Stimulated activated CD4-positive, alpha-beta T cell treated with anti-CD3 and anti-CD28 coated beads, Interleukin-12 subunit alpha, Interleukin-12 subunit beta, amount 100 ng/mL, for 24 hours (primary cell): ENCODE measurements at places on chromosomes 2 and 18.

DNA sequence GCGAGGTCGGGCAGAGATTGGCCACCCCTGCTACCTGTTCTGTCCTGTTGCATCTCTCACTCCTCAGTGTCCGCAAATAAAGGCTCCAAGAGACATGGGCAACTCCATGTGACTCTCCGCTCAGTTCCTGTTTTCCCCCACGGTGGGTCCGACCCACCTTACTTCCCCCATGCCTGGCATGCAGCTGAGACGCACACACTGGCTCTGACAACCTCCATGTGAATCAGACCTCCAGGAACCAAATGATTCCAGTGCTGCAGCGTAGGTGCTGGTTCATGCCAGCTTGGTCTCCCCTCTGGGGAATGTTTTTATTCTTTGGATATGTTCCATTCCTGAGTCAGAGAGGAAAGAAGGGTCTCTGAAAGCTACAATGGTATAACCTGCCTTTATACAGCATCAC lies 221.5 kb downstream of the SH3RF3 start:
- no peak for DNase-seq

GRCh38 chr2:169495310-169495928 lies 14.1 kb upstream of the KLHL41 start:
- no peak for DNase-seq

GRCh38 chr2:217666338-217666737 lies 336.5 kb downstream of the TNS1 start:
- DNase-seq, result no peak

GRCh38 chr2:29663268-29663667 lies 258.1 kb downstream of the ALK start:
- no peak for DNase-seq

- no peak for DNase-seq
Observed at GRCh38 chr18:3250237-3251107, 2.9 kb downstream of the MYL12A start.

GRCh38 chr2:172674034-172674967 lies 61.3 kb upstream of the RAPGEF4 start:
- DNase-seq, result peak; percentile 36

DNA sequence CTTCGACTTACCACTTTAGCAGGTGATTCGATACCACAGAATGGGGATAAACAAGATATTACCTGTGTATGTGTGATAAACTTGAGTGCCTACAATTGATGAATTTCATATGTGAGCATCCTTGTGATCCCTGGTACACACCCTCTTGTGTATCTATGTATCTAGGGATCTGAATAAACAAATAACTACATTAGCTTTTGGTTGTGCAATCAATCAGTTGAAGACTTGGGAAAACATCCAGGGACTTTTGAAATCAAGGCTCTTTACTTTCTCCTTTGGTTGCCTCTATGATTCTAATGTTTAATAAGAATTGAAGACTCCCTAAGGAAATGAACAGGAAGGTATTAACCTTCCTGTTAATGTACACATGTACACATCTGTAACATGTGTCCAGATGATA lies 97.3 kb upstream of the DCC start:
- no peak for DNase-seq

DNA sequence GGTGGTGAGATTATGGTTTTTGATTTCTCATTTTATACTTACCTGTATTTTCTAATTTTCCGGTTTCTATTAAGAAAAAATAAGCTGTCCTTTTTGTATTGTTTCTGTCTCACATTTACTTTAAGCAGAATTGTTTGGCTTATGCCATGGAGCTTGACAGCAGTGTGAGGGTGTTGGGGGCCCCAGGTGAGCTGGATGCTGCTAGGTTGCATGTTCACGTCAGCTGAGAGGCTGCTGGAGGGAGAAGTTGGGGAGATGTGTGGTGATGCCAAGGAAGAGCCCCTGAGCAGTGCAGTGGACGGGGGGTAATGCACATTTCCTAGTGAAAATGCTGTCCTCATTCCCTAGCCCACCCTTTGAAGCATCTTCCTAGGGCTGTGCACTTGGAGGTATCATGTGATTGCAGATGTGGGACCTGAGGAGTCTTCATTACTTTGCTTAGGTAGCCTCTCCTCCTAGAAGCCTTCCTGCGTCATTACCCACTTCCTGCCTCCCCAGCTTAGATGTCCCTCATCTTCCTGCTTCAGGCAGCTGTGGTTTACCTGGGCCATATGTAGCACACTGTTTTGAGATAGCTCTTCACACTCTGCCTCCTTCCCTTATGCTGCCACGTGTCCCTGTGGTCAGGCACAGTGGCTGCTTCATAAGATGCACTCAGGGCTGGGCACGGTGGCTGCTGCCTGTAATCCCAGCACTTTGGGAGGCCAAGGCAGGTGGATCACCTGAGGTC lies 16.2 kb downstream of the ATG16L1 start:
- DNase-seq, result peak; percentile 44

DNA sequence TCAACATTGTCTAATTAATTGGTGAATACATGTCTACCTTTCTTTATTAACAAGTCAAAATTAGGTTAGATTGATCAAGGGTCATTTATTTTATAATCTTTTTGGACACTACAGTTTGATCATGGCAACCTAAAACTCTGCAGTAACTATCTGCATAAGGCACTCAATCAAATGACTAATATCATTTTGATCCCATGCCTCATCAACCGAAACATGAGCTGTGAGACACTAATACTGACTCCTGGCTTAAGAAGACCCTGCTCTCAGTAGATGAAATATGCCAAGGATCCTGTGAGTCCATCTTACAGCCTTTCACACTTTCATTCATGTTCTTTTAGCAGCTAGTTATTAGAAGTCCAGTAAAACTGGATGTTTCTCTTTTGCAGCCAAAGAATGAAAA lies 169.4 kb upstream of the CAVIN2 start:
- DNase-seq, result no peak

GRCh38 chr2:50782543-50782942 lies 249.4 kb downstream of the NRXN1 start:
- no peak for DNase-seq

DNA sequence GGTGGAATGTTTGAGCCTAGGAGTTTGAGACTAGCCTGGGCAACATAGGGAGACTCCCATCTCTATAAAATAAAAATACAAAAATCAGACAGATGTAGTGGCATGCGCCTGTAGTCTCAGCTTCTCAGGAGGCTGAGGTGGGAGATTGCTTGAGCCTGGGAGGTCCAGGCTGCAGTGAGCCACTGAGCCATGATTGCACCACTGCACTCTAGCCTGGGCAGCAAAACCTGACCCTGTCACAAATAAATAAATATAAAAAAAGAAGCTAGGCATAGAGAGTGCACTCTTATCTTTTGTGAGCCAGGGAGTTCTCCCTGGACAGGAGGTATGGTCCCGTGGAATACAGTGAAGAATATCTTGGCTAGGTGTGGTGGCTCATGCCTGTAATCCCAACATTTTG lies 11.0 kb upstream of the KYNU start:
- DNase-seq, result no peak

GRCh38 chr2:140808820-140809219 lies 1322.0 kb downstream of the LRP1B start:
- DNase-seq, result no peak

GRCh38 chr18:48404716-48405507 lies 4.3 kb downstream of the ZBTB7C start:
- no peak for DNase-seq

- DNase-seq, result no peak
Observed at GRCh38 chr18:10329101-10329500, 125.3 kb upstream of the APCDD1 start.

DNA sequence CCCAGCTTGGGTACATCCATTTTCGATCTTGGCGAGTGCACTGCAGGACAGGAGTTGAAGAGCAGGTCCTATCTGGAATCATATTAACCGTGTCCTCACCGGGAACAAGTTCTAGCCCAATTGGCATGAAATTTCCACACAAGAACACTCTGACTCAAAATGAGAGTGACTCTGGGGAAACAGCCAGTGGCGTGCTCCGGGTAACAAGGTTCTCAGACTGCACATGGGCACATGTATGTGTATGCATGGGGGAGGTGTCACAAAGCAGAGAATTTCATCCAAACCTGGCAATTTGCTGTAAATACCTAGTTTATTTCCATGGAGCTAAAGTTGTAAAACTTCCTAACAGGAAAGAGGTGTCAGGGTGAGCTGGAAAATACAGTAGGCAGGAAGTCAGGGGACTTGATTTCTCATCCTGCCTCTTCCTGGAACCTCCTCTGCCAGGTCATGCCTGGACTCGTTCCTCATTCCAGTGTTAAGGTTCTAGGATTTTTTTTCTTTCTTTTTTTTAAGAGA lies 1.7 kb downstream of the TUBB6 start:
- DNase-seq, result no peak

GRCh38 chr18:6009756-6010155 lies 114.4 kb upstream of the TMEM200C start:
- DNase-seq, result no peak

DNA sequence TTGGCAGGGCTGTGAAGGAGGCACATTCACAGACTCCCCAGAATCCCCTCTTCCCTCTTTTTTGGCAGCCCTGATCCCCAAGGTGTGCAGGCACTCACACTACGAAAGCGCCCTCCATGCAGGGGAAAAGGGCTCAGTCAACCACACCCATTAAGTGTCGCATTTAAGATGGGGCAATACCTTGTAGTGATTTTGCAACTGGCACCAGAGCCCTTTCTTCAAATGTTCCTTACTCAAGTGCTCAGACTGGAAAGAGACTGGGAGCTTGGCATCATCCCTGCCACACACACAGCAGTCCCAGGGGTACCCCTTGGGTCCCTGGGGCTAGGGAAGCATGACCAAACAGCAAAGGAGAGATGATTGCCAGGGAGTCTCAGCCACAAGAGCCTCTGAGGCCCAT lies 190.1 kb downstream of the HAUS1 start:
- no peak for DNase-seq

DNA sequence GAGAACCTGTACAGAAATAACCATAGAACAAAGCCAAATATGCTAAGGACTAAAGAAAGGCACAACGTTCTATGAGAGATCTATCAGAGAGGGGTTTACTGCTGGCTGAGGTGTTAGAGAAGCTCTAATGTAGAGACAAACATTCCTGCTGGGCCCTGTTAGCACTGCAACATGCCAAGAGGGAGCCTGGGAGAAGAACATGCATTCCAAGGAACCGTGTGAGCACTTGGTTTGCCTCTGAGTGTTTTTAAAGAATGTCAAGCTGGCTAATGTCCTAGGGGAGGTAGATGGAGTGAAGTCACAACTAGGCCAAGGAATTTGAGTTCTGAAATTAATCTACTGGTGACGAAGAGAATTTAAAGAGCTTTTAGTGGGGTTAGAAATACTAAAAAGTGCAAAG lies 384.3 kb upstream of the LYPD1 start:
- DNase-seq, result no peak

DNA sequence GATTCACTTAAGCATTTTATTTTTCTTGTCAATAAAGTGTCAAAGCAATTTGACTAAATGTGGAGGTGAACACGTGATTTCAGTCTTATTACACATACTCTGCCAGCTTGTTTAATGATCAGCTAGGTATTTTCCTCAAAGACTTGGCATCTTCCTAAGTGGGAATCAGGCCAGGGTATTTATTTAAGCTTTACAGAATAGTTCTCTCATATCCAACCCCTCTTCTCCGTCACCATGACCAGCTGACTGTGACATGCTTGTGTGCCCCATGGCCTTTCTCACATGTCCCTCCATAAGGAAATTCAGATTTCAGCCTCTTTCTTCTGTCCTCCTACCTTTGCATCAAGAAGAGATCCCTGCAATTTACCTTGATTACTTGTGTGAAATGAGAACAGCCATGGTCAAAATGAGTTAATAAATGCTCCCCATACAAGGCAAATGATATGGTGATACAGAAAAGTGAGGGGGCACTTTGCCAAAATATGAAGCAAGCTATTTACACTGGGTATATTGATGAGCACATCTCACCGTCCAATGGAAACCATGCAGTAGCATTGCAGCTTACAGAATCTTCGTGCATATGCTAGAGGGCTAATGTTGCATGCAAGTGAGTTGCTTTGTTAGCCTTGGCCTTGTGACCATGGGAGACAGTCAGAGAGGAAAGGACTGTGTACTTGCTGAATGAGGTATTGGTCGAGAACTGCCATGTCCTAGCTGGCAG lies 202.2 kb downstream of the RNF152 start:
- no peak for DNase-seq

DNA sequence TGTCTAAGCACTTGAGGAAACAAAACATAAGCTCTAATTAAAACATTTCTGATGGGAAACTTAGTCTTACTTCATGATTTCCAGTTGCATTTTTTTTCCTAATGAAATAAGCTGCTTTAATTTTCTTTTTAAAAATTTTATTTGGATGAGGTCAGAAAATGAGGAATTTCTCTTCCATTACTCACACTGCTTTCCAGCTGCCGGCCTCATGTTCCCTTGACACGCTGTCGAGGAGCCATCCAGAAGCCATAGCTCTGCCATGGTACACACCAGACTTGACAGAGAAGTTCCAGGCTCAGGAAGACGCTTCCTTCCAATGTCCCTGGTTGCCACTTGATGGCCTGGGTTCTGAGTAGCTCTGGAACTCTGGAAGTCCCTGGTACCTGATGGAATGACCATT lies 12.1 kb upstream of the MAPRE2 start:
- no peak for DNase-seq

DNA sequence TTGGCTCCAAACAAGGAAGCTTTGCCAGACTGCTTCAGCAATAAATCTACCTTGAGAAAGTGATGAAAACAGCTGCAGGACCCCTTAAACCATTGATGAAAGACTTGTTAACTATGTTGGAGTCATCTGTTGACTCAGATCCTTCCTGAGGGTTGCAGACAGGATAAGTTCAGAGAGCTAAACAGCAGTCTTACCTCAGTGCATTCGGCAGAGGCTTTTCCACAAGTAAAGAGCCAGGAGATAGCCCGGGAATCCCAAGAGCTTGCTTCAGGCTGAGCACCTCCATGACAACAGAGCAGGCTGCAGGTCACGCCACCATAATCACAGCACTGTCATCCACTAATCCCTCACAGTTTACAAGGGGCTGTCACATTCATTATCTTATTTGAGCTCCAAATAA lies 23.7 kb downstream of the KIAA2012 start:
- no peak for DNase-seq

GRCh38 chr2:181124497-181124896 lies 144.1 kb downstream of the UBE2E3 start:
- no peak for DNase-seq

- DNase-seq, result peak; percentile 32
Observed at GRCh38 chr2:43218702-43219382, 7.6 kb downstream of the ZFP36L2 start.

GRCh38 chr2:154901063-154901462 lies 202.6 kb downstream of the KCNJ3 start:
- no peak for DNase-seq

GRCh38 chr2:43898838-43899346 lies 60.1 kb downstream of the ABCG8 start:
- DNase-seq, result no peak
